Right cardiac atrium (tissue), 5 donors: ENCODE measurements at places on chromosomes 1 and 21. TPM values are rescaled to one million over a fixed set of nuclear protein-coding genes. Genes with fewer than 3 reads are reported as not detected.

DNA sequence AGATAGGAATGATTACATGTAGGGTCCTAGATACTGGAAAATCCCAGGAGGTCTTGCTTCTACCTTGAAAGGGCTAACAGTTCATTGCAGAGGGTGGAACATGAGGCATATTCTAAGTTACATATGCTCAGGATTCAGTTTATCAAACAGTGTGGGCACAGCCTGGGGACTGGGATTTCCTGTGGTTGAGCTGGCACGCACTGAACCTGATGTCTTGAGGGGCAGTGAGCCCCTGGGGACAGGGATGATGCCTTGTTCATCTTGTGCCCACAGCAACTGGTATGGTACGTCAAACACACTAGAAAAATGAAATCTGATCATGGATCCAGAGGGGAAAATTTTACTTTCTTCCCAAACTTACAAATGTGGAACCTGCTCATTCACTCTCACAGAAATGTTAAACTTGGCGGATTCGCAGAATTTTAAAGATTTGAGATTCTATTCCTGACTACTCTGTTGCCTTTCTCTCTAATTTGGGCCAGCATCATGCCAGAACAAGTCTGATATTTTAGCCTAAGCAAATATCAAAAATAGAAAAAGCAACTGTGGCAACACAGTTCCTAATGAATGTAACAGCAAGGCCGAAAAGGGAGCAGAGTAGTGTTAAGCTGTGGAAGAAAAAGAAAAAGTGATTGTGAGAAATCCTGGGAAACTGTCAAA, 68.2 kb upstream of the COL24A1 start:
- no peak for DNase-seq

The SUSD4 gene
- 29.8 TPM for polyA plus RNA-seq

The TLCD4 gene
- 18.2 TPM for polyA plus RNA-seq

DNA sequence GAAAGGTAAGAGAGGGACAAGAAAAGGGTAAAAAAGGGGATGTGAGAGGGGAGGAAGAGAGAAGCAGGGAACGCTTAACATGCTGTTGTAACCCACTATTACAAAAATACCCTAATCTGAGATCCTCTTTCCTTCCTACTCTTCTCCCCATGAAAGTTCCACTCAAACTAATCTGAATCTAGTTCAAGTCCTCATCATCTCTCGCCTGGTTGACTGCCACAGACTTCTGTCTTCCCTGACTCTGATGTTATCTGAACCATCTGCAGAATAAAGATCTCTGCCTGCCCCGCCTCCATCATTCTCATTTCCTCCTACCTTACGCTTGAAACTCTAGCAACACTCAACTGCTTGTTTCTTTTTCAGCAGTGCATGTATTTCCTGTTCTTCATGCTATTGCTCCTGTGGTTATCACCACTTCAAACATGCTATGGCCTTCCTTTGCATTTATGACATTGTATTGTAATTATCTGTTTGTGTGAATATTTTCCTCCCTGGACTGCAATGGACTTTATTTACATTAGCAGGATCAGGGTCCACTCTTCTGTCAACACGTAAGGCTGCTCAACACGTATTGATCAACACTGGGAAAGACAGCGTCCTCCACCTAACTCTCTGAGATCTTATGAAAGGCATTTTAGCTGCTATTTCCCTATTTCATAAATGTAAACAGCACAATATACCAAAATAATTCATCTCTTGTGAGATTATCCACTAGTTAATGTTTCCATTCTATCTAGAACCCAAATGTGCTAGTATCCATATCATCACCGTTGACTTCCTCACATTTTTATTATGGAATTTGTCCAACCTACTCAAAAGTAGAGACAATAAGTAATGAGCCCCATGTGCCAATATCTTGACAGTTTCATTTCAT, 215.5 kb upstream of the USP25 start:
- no peak for DNase-seq
